Kidney glomerular epithelial cell (primary cell): ENCODE measurements at places on chromosomes 16 and 17.
A peak's percentile ranks its signal among the peaks of the same experiment; 100 is the strongest.

DNA sequence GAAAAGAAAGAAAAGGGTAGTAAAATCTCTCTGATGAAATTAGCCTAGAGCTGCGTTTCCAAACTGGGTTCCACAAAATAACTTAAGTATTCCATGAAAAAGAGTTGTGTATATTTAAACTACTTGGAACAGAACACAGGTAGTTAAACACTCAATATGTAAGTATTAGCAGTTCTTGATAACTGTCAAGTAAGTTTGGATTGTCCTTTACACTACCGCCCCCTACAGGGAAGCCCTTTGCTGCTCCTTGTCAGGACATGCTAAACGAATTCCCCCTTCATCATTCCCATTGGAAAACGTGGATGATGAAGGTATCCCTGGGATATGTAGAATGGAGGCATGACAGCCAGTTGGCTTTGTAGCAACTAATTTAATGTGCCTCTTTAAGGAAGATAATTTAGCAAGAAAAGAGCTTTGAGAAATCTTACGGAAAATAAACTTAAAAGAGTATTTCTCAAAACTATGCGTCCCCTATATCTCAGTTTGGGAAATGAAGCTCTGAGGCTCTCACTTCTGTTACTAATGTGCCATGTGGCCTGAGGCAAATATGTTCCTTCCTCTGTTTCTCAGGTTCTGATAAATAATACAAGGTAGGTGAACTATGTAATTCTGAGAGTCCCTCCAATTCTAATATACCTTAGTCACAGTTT, 18.8 kb downstream of the NCBP3 start:
- peak; percentile 26 for DNase-seq

- no peak for DNase-seq
Observed at GRCh38 chr16:77960766-77961165, 61.6 kb upstream of the CLEC3A start.

DNA sequence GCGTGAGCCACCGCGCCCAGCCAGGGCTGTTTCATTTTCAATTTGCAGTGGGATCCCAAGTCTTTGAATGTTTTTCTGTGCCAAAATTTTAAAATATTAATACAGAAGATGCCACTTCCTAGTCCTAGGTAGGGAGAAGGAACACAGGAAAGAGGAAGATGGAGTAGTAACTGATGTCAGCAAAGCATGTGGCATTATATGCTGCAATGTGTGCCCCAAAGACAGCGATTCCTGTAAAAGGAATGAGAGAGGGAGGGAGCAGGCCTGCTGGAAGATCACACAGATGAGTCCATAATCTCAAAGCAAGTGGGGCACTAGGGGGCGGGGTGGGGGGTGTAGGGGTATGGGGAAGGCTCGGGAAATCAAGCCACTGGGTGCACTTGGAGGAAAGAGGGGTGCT, 23.4 kb upstream of the SSTR2 start:
- DNase-seq: no peak

DNA sequence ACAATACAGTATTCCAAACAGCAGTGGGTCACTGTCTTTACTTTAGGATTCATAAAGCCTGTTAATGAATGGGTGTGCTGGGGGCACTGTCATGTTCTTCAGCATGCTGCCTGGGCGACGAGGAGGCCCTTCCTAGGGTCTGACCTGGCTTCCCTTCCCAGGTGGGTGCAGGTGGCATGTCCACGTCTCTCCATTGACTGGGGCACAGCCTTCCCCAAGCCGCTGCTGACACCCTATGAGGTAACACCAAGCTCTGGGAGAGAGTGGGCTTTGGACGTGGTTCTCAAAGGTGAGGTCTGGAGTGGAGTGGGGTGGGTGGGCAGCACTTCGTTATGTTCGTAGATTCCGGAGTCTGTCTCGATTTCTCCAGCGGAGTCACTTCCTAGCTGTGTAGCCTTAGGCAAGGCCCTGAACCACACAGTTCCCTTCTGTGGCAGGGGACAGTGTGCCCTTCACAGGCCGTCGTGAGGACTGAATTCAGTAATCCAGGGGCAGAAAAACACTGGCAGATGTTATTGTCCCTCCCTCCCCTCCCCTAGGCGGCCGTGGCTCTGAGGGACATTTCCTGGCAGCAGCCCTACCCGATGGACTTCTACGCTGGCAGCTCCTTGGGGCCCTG, 771 bp upstream of the OVCA2 start:
- DNase-seq: no peak

GRCh38 chr17:11493936-11494335, 104.3 kb upstream of the DNAH9 start:
- no peak for DNase-seq

- DNase-seq: no peak
Observed at GRCh38 chr16:88951501-88951900, 25.5 kb downstream of the CBFA2T3 start.

- no peak for DNase-seq
Observed at GRCh38 chr17:43871946-43872690, 25.1 kb downstream of the CD300LG start.

DNA sequence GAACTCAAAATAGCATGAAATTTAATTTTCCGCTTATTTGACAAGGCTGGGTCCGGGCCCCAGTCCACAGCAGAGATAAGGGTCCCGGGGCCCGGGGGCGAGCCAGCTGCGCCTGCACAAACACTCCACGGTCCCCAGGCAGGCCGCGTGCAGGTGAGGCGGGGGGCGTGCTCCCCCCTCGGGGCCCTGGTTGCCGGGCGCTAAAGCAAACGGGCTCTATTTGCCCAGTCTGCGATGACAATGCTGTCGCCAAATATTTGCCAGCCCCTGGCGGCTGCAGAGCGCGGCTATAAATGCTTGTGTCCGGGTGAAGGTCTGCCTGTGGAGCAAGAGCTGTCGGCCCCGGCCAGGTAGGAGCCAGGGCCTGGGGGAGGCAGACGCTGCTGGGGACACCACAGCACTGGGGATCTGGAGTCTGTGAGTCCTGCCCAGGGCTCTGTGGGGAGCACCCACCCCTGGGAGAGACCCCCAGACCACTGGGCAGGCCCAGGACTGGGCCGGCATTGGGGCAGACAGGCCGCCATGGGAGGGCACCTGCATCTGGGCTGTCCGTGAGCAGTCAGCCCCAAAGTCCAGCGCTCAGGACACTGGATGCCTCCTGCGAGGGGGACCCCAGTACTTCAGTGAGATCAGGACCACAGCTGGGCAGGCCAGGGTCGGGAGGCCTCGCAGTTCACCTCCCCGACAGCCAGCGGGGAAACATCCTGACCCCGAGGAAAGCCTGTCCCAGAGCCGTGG, at the start of gene PERCC1:
Gene PERCC1 (plus strand): TSS at position 320 of the 738 bp plus-strand sequence. CDS start 1,516 bp downstream, outside the sequence.
- DNase-seq: no peak

DNA sequence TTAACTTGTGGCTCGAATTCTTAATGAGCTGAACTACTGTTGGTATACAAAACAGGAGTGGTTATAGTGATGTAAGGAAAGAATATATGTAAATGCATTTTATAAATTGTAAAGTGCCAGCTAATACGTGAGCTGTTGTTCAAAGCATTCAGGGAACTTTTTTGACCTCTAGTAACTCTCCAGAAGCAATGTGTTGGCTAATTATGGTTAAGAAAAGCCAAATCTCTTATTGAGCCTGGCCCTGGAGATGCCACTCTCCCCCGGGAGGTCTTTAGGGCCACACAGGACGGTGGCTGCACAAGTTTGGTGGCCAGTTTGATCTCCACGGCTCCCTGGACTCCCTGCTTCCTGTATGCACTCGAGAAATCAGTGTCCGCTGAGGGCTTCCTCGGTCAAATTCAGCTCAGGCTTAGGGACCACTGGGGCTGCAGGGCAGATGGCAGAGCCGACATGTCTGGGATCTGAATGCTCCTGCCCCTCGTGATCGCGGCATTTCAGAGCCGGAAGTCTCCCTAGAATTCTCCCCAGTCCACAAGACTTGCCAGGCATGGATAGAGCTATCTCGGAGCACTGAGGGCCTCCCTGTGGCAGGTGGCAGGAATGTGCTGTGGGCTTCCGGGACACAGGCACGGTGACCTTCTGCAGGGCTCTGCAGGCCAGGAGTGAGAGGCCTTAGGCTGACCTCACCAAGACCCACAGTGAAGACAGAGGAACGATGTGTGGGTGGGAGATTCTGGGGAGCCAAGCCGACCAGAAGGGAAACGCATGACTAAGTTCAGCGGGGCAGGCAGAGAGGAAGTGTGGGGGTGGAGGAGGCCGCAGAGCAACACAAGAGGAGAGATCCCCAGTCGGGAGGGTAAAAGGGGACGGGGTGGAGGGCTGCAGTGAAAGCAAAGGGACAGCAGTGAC, 18.6 kb upstream of the PITPNM3 start:
- DNase-seq: peak; percentile 53

DNA sequence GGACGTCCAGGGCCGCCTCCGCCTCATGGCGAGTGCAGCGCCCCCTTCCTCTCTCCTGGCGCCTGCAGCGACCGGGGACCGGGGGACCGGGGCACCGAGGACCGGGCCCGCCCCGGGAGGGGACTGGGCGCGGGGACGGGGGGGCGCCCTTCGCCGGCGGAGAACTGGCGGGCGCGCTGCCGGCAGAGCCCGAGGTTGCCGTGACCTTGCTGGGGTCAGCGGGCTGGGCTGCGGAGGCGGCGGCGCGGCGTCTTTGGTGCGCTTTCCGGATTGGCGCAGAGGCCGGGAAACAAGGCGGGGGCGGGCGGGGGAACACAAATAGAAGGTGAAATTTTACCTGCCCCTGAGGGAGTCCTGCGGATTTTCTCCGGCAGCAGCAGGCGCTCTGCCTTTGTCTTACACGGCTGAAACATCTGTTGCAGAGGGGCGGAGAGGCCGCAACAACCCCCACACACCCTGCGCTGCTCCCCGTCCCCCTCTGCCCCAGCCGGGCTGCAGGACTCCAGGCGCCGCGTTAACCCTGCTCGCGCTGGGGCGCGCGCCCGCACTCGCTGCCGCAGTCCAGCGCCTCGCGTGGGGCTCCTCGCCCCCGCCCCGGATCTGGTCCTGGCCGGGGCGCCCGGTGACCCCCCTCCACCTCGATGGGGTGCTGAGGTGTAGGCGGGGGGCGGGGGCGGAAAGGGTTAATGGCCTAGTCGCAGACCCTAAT, 53.5 kb downstream of the SREBF1 start:
- DNase-seq: no peak

- DNase-seq: no peak
Observed at GRCh38 chr16:54504372-54504771, 217.8 kb upstream of the IRX3 start.
